ENCODE measurements at places on chromosomes 13 and 19. TPM values are rescaled to one million over a fixed set of nuclear protein-coding genes. Genes with fewer than 3 reads are reported as not detected.

The CAB39L gene
- 2.0 TPM for total RNA-seq

The MYO1F gene
- total RNA-seq: 0.33 TPM

The RINL gene
- total RNA-seq: 4.9 TPM

The OR1I1 gene
- not detected for total RNA-seq

The F10 gene
- not detected for total RNA-seq

The FCHO1 gene
- total RNA-seq: 19.5 TPM

The PGLYRP1 gene
- total RNA-seq: not detected

The PODNL1 gene
- total RNA-seq: 1.7 TPM
